EL (cell line): ENCODE measurements at places on chromosomes 5 and 9.

DNA sequence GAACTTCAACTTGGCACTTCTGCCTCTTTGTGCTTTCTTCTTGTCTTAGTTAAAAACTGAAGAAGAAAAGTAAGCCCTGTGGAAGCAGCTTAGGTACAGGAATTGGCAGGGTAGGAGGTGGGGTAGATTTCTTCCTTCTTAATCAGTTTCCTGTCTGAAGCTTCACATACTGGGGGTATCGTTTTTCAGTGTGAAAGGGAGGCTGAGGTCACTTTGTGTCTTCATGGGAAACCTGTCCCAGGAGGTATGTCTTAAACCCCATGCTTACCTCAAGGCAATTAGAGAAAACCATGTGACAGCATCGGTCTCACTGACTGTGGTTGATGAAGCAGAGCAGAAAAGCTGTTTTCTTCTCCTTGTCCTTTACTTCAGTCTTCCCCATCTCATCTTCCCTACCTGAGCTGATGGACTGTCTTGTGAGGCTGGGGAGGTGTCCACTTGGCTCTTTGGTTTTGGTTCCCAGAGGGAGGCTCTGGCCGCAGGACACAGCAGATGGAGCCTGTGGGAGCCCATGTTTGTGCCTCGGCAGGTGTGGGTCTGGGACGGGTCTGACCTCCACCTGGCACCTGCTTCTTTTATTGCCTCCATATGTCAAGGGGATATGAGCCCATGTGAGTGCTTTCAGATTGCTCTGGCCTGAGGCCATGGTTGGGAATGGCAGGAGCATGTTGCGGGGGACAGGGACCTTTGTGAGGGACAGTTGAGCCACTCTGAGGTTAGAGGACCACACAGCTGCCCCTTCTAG is 47.0 kb downstream of the SH3GL2 start:
- peak; percentile 36 for DNase-seq

DNA sequence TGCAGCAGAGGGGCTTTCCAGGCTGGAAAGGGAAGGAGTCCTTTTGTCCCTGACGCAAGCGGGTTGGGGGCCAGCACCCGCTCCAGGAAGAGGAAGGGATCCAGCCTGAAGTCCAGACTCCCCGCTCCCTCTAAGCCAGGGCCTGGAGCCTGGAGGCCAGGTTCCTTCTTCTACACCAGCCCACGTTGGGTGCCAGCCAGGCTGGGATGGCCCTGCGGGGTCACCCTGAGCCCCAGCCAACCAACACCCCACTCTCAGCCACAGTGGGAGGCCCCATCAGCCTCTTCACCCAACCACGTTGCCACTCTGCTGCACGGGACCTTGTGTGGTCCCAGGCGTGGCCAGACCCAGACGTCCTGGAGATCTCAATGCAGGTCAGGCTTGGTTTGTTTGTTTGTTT is 970 bp upstream of the FUT7 start:
- DNase-seq, result no peak

DNA sequence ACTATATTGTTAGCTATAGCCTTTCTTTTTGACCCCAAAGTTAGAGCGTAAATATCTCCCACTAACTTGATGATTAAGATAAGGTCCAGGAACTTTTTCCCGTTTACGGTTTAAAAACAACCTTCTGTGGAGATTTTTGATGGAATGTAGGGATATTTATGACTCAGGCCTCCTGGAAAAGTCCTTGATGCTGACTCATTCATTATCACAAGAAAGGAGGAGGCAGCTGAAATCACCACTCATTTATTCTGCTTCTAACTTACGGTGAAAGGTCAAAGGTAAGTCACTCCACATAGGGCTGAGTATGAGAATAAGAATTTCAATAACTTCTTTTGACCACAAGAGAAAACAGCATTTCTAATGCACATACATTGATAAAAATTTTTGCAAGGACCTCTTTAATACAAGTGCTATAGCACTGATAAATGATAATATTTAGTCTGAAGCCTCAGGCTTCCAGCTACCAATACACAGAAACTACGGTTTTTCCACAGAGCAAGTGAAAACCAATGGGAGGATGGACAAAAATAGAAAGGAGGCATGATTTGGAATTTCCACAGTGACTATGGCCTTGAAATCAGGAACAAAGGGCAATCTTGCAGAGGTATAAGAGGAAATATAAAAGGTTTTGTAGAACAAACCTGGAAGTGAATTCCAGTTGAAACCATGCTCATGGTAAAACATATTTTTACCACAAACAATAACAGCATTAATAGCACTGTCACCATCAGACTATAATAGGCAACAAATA is 146.5 kb downstream of the PPP2R2B start:
- peak; percentile 96 for DNase-seq

GRCh38 chr9:92704528-92704927 is 34.6 kb upstream of the IPPK start:
- DNase-seq, result no peak

- DNase-seq, result peak; percentile 55
Observed at GRCh38 chr9:74777136-74777879, 110.4 kb downstream of the TRPM6 start.

GRCh38 chr5:56233230-56233629 is at the start of gene ANKRD55:
Gene ANKRD55, minus strand, starts transcription at chr5:56233330. Its CDS starts 417 bp downstream, at chr5:56232913.
- no peak for DNase-seq

DNA sequence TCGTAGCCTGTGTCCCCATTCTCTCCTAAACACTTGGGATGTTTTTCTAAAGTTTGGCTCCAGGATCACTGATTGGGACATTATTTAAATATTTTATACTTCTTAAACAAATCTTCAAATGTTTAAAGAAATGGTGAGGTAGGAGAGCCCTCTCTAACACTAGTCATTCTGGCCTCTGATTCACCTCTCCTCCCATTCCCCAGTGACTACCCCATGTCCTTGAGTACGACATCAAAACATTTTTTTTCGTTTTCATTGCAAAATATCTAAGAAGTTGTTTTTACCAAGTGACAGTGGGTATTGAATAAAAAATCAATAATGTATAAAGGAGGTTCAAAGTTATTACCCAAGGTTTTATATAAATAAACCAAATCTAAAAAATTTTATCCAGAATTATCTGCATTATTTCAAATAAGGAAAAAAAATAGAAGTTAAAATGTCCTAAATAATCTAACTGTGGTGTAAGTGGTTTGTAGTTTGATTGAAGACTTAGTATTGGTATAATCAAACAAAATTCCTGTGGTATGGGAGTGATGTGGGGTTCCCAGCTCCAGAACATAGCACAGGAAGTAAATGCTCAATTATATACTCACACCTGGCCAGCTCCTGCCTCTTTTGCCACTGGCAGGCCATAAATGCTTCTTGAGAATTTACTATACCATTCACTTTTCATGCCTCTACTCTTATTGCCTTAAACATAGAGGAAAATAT is 51.1 kb downstream of the MAST4 start:
- DNase-seq, result no peak

- no peak for DNase-seq
Observed at GRCh38 chr9:119959846-119960545, 590.8 kb upstream of the BRINP1 start.

- no peak for DNase-seq
Observed at GRCh38 chr9:124437086-124437485, 13.2 kb upstream of the ADGRD2 start.

GRCh38 chr5:96717874-96718273 is 55.7 kb downstream of the CAST start:
- DNase-seq, result no peak

DNA sequence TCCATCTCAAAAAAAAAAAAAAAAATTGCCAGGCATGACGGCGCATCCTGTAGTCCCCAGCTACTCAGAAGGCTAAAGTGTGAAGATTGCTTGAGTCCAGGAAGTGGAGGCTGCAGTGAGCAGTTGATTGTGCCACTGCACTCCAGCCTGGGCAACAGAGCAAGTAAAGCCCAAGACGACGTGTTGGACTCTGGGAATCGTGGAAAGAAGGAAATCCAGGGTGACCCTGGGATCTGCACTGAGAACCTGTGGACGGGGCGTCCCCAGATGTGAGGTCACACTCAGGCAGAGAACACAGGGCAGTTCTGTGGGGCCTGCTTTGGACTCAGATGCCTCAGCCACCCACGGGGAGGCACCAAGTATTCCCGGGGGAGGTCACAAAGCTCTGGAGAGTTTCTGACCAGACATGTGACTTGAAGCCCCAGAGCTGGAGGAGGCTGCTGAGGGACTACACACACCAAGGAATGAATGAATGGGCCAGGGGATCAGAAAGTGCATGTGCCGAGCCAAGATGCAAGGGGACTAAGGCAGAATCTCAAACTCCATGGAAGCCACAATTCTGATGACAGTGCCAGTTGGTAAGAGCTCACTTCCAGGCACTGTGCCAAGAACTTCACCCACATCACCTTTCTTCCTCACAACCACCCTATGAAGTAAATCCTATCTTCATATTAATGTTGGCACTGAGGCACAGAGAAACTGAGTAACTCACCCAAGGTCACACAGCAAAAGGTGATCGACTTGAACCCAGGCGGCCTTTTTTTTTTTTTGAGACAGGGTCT is 12.9 kb downstream of the DYNC2I2 start:
- DNase-seq, result no peak

GRCh38 chr9:117104206-117104605 is 310.7 kb downstream of the ASTN2 start:
- DNase-seq, result peak; percentile 8

GRCh38 chr5:53337827-53338226 is 142.6 kb upstream of the FST start:
- no peak for DNase-seq
